ACHN (cell line): ENCODE measurements at places on chromosomes 4 and X.

DNA sequence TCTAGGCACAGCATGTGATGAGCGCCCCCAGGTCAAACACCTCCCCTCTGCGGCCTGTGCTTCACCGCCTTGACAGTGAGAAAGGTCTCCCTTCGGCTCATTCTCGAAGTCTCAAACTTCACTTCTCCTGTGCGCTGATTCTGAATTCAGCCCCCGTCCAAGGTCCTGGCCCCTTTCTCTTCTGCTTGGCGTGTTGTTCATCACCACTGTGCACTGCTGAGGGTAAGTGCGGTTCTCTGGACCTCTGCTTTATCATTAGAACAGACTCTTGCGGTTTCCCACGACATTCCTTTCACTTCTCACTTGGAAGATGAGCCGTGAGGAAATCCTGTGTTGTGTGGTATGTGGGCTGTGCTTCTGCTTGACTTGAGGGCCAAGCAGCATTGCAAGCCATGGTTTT lies 11.9 kb downstream of the HTT-AS start:
- DNase-seq = no peak

GRCh38 chrX:112664924-112665323 lies 14.8 kb downstream of the LHFPL1 start:
- DNase-seq = no peak

GRCh38 chrX:95678679-95679078 lies 1006.0 kb upstream of the DIAPH2 start:
- no peak for DNase-seq

- DNase-seq = no peak
Measured at GRCh38 chr4:98262431-98262830, 1.2 kb downstream of the RAP1GDS1 start.

DNA sequence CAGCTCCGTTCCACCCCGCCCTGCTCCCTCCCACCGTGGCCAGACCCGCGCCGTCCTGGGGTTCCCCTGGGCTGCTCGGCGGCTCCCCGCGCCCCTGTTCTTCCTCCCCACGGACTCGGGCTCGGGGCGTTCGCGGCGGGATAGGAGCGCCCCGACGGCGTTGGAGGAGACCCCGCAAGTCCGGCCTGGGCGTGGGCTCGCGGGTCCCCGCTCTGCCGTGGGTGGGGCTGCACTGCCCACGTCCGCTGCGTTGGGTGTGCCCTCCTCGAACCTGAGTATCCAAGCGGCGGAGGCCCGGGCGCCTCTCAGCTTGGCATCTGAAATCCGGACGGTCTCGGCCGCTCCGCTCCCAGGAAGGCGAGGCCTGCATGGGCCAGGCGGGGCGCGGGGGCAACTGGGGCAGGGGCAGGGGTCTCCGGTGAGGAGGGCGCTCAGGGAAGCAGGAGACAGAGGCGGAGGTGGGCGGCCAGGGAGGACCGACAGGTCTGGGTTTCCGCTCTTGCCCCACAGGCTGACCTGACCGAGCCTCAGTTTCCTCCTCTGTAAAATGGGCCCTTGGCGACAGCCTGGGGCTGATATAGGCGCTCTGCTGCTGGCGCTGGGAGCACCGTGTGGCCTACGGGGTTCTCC lies 12.0 kb upstream of the NAT8L start:
- no peak for DNase-seq

GRCh38 chr4:140816806-140817510 lies 60.8 kb upstream of the TBC1D9 start:
- no peak for DNase-seq

- DNase-seq = no peak
Measured at GRCh38 chr4:178280362-178280761, 838.1 kb upstream of the AGA start.

- peak; percentile 0 for DNase-seq
Measured at GRCh38 chrX:74246524-74246923, 57.5 kb upstream of the ZCCHC13 start.
